Endothelial cell of umbilical vein (primary cell): ENCODE measurements at places on chromosomes 7 and 10.

DNA sequence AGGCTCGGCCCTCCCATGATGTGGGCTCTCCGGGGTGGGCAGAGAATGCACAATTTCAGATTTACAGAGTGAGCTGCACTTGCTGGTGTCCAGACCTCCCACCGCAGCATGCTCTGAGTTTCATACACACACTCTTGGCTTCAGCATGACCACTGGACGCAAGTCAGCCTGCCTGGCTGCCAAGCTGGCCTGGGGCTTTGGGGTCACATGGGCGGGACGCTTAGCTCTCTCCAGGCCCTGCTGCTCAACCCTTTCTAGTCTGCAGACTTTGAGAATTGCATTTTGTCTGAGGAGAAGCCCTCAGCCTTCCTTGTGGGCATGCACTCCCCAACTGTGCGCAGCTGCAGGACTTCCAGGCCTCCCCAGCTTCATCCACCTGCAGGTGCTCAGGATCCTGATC lies 5.7 kb downstream of the CYP2E1 start:
- no peak for DNase-seq

DNA sequence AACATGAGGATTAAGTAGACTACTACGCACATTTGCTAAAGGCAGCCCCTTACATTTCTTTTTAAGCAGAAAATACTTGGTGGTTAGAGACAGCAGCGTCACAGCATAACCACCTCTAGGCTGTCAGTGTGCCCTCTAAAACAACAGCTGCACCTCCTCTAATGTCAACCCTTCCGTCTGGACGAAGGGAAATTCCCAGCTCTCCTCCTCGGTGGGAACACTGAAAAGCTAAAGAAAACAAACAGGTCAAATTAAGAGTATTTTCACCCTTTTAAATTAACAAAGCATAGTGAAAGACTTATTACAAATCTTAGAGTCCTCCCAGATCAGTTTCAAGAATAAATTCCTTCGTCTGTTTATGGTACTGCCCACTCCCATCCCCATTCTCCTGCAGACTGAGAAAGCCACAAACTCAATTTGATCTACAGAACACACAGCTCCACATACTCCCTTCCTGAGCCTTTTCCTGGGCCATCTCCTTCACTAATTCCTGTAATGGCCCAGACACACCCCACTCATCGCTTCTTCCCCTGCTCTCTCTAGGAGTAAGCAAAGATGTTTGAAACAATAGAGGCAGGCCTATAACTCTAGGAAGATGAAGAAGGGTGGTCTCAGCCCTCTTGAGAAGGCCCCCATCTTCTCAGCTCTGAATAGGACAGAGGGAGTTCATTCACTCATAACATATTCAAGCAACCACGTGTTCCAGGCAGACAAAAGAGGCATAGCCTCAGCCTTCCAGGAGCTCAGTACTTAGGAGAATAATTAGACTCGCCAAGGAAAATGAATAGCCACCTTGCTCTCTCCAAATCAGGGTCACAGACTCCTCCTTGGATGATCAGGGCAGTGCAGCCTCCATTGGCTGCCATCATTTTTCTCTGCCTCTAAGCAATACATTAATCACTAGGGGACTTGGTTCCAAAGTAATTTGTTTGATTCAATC lies 47.5 kb upstream of the HNRNPH3 start:
- DNase-seq, result no peak

- DNase-seq, result peak; percentile 99
Observed at GRCh38 chr7:138459413-138460175, 465 bp upstream of the TRIM24 start.

GRCh38 chr7:128961030-128961659 lies 23.4 kb downstream of the IRF5 start:
- no peak for DNase-seq

DNA sequence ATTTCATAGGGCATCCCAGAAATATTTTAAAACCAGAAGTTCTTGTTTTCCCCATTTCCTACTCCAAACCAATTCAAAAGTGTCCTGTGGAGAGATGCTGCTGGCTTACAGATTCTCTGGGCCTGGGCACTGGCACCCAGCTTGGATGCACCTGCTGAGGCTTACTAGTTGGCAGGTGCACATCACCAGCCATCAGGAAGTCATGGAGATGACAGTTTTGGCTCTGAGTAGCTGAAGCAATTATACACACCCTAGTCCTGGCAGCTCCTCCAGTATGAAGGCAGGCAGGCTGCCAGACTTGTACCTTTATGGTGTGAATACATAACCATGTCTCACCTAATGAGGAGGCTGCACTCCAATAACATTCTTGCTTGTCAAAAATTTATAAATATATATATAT lies 276.6 kb upstream of the GHITM start:
- no peak for DNase-seq

DNA sequence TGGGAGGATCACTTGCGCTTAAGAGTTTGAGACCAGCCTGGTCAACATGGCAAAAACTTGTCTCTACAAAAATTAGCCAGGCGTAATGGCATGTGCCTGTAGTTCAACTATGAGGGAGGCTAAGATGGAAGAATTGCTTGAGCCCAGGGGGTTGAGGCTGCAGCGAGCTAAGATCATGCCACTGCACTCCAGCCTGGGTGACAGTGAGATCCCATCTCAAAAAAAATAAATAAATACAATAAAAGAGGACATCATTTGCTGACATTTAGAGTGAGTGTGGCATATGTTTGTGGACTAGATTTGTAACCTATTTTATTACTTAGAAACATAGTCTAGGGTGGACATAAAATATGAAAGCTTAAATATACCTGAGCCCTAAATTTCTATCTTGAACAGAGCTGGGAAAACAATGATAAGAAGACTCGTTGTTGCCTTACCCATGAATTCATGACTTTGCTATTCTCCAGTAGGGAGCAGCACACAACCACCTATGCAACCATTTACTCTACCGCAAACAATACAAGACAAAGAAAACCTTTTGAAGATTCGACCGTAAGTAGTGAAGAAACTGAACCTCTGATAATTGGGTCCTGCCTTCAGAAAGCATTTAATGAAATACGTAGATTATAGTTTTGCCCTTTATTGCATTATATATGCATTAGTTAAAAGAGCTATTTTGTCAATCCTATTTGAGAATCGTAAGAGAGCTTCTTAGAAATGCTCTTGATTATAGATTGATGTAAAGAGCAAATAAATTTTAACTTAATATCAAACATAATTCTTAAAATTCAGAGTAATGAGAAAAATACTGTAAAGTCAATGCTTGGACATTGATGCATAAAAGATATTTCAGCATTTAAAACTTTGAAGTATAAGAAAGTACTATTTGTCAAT lies 83.5 kb downstream of the GNAT3 start:
- peak; percentile 63 for DNase-seq

GRCh38 chr7:127822822-127823508 lies 171.0 kb downstream of the SND1 start:
- DNase-seq, result no peak

DNA sequence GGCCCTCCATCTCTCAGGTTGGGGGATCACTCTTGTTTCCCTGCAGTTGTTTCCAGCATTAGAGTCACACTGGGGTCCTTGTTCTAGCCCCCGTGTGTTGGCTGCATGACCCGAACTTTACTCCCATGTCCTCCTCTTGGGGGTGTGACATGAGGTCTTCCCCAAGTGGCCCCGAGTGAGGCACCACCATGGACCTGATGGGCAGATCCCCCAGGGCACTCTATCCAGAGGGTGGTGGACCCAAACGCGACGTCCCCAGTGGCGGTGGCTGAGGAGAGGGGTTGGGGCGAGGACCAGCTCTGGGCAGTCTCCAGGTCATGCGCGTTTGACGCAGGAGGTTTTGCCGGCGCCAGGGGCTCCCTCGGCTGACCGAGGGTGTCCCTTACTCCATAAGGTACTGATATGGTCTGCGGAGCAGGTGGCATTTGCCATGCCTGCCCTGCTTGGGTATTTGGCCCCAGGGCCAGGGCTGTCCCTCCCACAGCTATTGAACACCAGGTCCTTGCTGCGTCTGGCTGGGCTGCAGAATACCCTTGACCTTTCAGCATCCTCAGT lies 131.9 kb downstream of the LHPP start:
- no peak for DNase-seq

DNA sequence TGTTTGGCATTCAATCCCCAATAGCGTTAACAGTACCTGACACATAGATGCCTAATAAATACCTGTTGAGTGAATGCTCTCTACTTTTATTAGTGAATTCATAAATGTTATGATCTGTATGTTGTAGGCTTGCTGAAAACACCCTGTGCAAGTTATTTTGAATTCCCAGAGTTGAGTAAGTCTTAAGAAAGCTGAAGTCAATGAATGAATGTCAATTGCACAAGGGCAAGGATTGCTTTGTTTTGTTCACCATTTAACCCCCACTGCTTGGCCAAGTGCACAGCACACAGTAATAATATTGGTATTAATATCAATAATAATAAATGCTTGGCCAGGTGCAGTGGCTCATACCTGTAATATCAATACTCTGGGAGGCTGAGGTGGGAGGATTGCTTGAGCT lies 10.2 kb downstream of the CPA1 start:
- no peak for DNase-seq

GRCh38 chr7:157986051-157986450 lies 601.6 kb downstream of the PTPRN2 start:
- DNase-seq, result no peak

GRCh38 chr7:157881048-157881771 lies 544.4 kb downstream of the DNAJB6 start:
- DNase-seq, result no peak

- no peak for DNase-seq
Observed at GRCh38 chr7:37048674-37049073, 324.4 kb upstream of the AOAH start.

GRCh38 chr10:113609704-113610108 lies 54.1 kb downstream of the NRAP start:
- DNase-seq, result no peak

DNA sequence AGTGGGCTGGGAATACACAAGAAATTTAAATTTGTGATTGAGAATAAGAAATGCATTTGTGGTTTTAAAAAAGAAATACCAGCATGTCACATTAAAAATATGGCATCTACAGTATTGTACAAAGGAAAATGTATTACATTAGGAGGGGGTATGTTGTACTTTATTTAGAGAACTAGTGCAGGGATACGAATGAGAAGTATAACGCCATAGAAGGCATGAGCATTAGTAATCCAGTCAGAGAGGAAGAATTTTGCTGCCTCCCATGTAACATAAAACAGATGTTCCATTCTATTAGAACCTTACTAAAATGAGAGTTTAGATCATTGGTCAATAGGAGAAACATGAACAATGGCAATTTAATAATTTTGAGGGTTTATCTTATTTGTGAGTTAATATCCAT lies 182.2 kb downstream of the ADK start:
- no peak for DNase-seq

GRCh38 chr10:89566095-89566950 lies 30.9 kb upstream of the SLC16A12 start:
- DNase-seq, result no peak

DNA sequence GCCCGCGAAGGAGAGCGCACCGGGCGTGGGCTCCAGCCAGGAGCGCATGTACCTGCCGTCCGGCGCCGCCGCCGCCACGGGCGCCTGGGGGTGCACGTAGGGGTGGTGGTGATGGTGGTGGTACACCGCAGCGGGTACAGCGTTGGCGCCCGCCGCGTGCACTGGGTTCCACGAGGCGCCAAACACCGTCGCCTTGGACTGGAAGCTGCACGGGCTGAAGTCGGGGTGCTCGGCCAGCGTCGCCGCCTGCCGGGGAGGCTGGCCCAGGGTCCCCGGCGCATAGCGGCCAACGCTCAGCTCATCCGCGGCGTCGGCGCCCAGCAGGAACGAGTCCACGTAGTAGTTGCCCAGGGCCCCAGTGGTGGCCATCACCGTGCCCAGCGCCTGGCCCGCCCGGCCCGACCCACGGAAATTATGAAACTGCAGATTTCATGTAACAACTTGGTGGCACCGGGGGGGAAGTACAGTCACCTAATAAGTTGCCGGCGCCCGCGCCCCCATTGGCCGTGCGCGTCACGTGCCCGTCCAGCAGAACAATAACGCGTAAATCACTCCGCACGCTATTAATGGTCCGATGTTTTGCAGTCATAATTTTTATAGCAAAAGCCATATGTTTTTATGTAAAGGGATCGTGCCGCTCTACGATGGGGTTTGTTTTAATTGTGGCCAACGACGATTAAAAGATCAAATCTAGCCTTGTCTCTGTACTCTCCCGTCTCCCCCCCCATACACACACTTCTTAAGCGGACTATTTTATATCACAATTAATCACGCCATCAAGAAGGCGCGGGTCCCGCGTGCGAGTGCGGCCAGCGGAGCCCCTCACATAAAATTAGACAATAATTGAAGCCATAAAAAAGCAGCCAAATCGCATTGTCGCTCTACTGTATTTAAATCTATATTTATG lies at the start of gene HOXA9:
HOXA9 (minus strand) TSS at position 449 of the 907 bp plus-strand sequence; CDS start at position 369, 80 bp downstream.
- peak; percentile 98 for DNase-seq

DNA sequence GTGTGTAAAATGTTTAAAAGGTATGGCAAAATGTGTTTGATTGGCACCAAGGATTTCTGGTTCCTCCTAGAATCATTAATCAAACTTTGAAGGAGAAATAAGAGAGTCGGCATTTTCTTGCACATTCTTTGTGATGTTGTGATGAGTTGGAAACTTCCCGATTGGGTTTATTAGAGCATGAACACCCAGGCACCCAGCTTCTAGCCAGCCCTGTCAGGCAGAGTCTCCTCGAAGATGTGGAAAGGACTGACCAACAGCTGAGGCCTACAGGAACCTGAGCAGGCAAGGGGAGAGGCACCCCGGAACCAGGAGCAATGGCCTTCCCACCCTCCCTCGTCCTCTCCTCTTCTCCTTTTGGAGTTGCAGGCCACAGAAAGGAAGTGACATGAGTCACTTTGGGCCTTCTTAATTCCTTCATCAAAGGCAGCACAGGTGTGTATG lies 68.7 kb downstream of the EGFR start:
- DNase-seq, result no peak

DNA sequence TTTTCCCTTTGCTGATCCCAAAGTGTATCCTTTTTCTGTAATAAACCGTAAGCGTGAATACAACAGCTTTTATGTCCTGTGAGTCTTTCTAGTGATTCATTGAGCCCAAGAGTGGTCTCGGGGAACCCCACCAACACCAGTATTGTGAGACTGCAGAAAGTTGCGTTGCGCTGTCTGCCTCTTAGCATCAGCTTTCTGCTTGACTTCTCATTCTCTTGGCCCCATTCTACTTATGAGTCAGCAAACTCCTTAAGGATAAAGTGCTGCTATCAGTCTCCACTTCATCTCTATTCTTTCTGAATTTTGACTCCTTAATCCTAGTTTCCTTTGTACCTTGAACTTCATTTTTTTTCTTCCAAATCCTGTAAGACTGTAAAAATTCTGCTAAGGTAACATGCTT lies 184.3 kb upstream of the MBL2 start:
- DNase-seq, result no peak

GRCh38 chr7:151146761-151147160 lies 20.7 kb downstream of the GBX1 start:
- DNase-seq, result no peak
